Fibroblast of lung (primary cell): ENCODE measurements at places on chromosomes 11 and 22.

- DNase-seq, result no peak
These were observed 213.6 kb downstream of the RAB38 start for GRCh38 chr11:87961606-87962005.

- DNase-seq, result peak; percentile 93
These were observed 184.2 kb downstream of the SBF2 start for GRCh38 chr11:10109806-10110205.

DNA sequence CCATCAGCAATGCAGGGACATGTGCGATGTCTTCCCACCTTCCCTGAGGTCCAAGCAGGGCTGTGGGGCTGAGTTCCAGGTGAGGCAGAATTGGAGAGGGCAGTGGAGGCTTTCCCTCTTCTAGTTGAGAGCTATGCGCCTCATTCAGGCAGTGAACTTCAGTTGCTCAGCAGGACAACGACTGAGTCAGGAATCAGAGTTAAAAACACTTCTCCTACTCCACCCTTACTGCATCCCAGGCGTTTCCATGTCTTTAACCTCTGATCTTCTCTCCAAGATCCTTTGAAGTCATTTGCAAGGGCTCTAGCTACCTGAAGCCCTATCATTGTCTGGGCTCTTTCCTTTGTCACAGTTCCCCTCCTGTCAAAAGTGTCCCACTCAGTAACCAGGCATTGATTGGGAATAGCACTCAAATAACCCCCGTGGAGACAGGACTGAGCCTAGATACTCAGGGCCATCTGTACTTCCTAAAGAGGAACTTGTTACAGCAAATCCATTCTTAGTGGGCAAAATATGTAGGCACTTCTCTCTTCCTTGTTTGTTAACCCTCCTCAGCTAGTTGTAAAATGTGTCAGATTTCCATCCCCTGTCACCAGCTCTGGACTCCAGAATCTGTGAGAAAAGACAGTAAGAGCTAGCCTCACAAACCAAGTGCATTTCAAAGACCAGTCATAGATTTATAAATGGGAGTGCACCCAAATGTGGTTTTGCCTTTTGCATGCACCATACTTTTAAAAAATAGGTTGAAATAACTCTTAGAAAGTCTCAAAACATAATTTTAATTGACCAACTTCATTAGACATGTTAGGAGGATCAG is 72.5 kb upstream of the MYO18B start:
- DNase-seq, result no peak

DNA sequence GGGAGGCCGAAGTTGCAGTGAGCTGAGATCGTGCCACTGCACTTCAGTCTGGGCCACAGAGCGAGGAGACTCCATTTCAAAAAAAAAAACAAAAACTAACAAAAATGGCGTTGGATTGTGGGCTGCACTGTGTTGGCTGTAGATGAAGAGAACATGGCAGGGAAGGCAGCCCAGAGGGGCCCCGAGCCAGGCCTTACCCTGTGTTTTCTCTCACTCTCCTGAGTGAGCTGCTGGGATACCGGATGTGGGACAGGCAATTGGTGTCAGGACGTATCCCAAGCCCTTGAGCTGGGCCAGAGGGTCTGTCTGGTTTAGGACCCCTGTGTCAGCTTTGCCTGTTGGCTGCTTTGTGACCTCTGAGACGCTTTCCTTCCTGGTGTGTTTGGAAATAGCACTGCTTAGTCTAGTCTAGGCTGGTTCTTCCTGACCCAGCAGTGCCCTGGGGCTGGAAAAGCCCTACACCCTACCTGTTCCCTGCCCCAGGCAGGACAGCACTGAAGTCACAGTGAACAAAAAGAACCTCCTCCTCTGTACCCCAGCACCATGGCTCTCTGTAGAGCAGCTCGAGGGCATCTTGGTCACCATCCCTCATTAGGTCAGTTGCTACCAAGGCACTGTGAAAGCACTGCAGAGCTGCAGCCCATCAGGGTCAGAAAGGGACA is 17.8 kb downstream of the CHADL start:
- DNase-seq, result no peak

DNA sequence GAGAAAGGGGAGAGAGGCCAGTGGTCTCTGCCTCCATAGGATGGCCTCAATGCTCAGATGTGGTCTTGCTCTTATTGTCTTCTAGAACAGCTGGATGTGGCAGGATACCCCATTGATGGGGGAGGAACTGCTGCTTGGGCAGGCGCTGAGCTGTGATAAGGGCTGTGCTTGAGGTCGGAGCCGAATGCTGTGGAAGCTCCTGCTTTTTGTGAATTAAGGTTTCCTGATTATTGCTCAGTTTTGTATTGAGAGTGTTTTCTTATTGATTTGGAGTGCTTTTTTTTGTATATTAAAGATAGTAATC is 57.2 kb downstream of the CABIN1 start:
- DNase-seq, result no peak

GRCh38 chr11:15757048-15757698 is 599.2 kb downstream of the SOX6 start:
- no peak for DNase-seq

DNA sequence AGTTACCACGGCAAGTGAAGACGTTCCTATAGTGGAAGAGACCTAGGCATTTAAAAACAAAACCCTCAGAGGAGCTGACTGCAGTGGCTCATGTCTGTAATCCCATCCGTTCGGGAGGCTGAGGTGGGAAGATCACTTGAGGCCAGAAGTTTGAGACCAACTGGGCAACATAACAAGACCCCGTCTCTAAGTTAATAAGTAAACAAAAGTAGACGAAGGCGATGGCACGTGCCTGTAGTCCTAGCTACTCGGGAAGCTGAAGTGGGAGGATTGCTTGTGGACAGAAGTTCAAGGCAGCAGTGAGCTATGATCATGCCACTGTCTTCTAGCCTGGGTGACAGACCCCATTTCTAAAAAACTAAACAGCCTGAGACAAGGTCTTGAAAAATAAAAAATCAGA is 3.8 kb upstream of the ADSL start:
- no peak for DNase-seq

DNA sequence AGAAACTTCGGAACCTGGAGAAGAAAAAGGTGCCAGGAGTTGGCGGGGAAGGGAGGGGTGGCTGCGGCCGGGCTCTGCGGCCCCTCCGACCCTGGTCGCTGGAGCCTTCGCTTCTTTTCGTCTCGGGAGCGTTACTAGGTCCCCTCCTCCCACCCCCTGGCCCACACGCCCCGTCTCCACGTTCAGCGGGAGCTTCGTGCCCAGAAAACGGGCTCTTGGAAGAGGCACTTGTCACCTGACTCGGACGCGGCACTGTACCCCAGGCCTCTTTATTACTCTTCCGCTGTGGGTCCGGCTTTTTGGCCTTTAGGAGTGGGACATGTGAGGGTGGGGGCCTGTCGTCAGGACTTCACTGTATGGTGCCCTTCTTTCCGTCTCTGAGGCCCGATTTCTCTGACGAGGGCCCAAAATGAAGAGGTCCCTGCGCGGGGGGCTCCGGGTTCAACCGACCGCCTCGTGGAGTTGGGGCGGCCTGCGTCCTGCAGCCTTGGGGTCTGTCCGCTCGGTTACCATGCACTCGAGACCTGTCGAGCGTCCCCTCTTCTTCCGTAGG is 1.2 kb downstream of the CAPRIN1 start:
- no peak for DNase-seq

- peak; percentile 87 for DNase-seq
These were observed 2.4 kb downstream of the CSDC2 start for GRCh38 chr22:41563051-41563711.

- DNase-seq, result no peak
These were observed 21.5 kb upstream of the CABP2 start for GRCh38 chr11:67544616-67545242.

DNA sequence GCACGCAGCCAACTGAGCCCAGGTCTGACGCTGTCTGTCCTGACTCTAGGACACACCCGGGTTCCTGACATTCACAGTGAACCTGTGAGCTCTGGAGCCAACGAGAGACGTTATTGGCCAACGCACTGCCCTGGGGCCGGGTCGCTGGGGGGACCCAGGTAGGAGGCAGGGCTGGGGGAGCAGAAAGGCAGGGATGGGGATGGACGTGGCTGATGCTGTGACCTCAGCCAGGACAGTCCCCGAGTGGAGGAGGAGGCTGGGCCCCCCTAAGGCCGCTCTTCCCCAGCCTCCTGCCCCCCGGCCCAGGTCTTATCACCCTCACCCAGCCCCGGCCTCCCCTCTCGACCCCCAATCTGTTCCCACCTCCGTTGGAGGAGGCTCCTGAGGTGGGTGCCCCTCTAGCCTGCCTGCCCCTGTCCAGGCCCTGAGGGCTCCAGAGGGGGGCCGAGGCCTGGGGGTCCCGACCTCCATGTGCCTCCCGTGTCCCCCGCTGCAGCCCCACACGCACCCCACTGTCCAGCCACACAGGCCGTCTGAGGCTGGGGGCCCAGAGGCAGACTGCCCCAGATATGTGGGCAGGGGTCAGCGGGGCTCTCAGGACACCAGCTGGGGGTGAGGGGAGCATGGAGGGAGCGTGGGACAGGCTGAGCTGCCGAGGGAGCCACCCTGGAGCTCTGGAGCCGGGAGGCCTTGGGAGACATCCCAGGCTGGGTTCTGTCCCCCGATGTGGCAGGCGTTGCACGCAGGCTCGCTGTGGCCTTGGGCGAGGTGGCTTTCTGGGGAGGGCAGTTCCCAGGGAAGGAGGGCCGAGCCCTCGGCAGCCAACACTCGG is 29.2 kb upstream of the MUC5AC start:
- DNase-seq, result no peak

DNA sequence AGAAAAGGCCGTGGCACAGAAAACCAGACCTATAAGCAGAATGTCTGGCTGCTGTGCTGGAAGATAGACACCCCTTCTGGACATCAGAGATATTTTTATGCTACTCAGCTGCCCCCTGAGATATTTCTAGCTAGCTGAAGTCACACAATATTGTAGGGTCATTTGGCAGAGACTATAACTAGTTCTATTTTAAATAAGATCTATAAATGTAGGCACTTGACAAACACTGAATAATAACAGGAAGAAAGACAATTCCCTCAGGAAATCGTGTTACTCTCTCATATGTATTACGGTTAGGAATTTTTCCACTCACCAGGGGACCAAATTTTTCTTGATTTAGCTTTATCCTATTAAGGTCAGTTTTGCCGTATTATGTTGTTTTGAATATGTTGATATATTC is 845.4 kb downstream of the OPCML start:
- no peak for DNase-seq

- DNase-seq, result peak; percentile 64
These were observed 52.2 kb downstream of the BMAL1 start for GRCh38 chr11:13329670-13330356.

GRCh38 chr22:31075961-31076360 is 5.2 kb upstream of the SMTN start:
- peak; percentile 93 for DNase-seq

GRCh38 chr22:32791485-32791884 is 10.0 kb upstream of the TIMP3 start:
- DNase-seq, result no peak

GRCh38 chr11:19244084-19244483 is 3.3 kb upstream of the E2F8 start:
- DNase-seq, result peak; percentile 34

GRCh38 chr11:2304506-2305139 is 2.8 kb downstream of the TSPAN32 start:
- DNase-seq, result no peak

DNA sequence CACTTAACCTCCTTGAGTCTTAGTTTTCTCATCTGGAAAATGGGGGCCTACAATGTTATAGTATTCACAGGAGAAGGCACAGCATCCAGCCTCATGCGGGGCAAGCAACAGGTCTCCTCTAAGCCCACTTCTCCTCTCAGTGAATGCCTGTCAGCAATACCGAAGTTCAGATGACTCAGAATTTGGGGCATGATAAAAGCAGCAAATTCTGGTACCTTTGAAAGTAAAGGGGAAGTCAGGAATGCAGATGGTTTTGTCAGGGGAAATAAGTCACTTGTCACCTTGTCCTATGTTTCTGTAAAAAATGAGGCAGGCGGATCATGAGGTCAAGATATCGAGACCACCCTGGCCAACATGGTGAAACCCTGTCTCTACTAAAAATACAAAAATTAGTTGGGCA is 350.2 kb downstream of the LARGE1 start:
- DNase-seq, result no peak

- DNase-seq, result no peak
These were observed 157.0 kb downstream of the CCDC34 start for GRCh38 chr11:27205779-27206570.

DNA sequence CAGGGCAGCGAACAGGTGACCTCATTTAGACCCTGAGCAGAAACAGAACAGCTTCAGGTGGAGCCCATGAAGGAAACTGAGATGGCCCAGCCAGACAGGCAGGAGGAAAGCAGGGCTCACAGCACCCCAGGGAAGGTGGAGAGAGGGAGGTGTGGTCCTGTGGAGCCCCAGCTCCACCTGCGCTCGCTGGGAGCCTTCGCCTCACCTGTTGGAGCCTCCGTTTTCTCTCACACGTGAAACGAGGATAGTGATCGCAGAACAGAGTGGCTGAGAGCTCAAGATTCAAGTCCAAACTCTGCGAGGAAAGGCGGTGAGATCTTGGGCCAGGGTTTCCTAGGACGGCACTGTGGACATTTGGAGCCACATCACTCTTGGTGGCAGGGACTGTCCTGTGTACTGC is 8.6 kb upstream of the CERK start:
- no peak for DNase-seq

DNA sequence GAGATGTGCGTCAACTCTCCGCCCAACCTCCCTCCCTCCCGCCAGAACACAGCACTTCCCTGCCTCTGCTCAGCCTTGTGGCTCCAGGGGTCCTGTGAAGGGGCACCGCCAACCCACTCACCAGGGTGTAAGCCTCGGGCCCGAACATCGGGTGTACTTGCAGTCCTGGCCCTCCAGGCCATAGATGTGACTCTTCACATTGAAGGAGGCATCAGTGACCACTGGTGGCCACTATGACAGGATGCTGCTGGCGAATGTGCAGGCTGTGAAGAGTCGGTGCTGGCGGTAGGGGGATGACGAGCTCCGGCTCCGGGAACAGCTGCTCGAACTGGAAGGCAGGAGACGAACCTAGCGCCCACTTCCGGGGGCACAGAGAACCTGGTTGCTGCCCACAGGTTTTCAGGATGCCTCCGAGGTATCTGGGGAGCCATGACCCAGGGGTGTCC is 97.4 kb downstream of the MED15 start:
- no peak for DNase-seq

DNA sequence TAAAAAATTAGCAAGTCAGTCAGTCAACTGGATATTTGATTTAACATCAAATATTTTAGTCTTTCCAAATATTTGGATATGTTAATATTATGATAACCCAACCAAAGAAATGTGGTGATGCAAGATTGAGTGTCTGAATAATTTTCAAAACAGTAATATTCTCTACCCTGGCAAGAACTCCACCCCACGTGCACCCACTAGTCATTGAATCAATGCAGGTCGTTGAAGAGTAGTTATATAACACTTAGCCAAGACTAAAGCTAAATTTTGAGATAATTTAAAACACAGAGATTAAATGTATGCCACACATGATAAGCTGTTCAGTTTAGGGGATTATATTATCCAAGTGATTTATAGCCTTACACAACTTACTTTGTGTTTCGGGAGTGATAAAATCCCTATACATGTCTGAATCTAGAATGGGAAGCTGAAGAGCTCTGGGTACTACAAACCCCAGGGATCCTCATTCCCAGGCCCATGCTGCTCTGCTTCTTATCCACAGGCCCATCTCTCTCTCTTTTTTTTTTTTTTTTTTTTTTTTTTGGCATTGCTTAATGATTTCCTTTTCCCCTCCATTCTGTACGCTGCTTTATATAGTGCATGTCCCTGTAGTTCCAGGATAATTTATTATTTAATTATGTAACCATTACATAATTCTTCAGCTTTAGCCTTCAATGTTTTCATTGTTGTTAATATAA is 392.9 kb downstream of the NTM start:
- peak; percentile 42 for DNase-seq

GRCh38 chr11:47278058-47278457 is 8.1 kb downstream of the MADD start:
- no peak for DNase-seq

- DNase-seq, result peak; percentile 83
These were observed 130.9 kb downstream of the PARVA start for GRCh38 chr11:12508151-12508751.
